ENCODE measurements at places on chromosomes 7 and 10. TPM values are rescaled to one million over a fixed set of nuclear protein-coding genes. Genes with fewer than 3 reads are reported as not detected.
A peak's percentile ranks its signal among the peaks of the same experiment; 100 is the strongest.

DNA sequence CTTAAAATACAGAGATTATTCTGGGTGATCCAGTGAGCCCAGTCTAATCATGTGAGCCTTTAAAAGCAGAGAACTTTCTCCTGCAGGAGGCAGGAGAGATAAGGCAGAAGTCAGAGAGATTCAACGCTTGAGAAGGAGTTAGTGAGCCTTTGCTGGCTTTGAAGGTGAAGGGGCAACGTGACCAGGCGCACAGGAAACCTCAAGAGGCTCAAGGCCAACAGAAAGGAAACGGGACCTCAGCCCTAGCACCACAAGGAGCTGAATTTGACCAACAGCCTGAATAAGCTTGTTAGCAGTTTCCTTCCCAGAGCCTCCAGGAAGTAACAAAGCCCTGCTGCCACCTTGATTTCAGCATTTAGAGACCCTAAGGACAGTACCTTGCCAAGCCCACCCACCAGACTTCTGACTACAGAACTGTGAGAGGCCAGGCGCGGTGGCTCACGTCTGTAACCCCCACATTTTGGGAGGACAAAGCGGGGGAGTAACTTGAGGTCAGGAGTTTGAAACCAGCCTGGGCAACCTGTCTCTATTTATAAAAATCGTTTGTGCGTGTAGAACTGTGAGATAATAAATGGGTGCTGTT is 87.3 kb upstream of the KAT6B start:
- peak; percentile 12 for DNase-seq

- no peak for DNase-seq
Measured at GRCh38 chr10:103814626-103815370, 40.6 kb downstream of the SH3PXD2A start.

DNA sequence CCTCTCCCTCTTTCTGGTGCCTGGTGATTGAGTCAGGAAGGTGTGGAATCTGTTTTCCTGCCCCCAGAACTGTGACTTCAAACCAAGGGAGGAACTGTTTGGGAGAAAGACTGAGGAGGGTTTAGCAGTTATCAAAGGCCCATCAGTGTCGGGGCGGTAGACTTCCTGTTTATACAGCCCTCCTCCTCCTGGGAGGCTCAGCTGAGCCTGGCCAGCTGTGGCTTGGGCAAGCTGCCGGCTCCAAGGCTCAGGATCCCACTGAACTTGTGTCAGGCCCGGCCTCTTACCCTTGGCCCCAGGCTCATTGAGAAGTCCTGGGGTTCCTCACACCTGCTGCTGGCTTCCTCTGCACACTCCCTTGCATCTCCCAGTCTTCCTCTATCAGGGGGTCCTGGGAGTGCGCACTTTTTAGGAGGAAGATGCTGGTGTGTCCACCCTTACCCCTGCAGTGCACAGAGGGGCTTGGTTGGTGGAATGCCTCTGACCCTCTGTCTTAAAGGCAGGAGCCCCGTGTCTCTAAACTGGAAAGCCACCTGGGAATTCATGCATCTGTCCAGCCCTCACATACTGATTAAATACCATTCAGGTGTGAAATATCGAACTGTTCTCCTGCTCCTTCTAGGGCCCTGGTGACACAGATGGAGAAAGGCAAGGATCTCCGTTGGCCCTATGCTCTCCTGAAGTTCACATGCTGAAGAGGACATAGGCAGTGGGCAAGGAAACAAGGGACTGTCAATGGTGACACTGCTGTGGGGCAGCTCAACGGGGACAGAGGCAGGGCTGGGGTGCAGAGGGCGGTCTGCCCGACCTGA is 32.4 kb downstream of the CXCL12 start:
- no peak for DNase-seq

TFR2 gene
- not detected for total RNA-seq

- DNase-seq: peak; percentile 42
Measured at GRCh38 chr7:122528879-122529481, 169.9 kb downstream of the RNF133 start.

- no peak for DNase-seq
Measured at GRCh38 chr7:110983822-110984456, 107.0 kb upstream of the LRRN3 start.

DNA sequence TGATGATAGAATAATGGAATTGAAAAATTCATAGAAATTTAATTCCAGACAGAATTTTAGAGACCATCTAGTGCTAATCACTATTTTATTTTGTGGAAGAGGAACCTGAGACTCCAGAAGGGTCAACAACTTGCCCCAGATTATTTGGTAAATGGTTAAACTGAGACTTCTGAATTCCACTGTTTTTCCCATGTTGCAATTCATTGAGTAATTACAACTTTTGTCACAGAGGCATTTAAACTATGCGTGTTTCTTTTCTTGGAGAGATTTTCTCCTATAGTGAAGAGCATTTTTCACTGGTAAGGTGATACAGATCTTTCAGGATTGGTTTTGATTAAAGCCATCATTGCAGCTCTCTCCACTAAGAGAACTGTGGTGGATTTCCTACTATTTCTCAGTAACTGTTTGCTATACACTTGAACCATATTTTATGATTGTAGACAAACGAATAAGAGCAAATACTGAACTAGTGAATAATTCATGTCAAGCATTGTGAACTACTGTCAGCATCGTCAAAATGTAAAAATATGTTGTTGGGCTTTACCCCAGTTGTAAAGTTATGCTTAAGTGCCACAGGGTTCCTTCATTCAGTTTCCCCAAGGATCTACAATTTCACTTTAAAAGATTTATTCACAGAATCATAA is 26.5 kb downstream of the LRGUK start:
- DNase-seq: no peak

- DNase-seq: no peak
Measured at GRCh38 chr10:7887174-7887816, 69.0 kb downstream of the TAF3 start.

DNA sequence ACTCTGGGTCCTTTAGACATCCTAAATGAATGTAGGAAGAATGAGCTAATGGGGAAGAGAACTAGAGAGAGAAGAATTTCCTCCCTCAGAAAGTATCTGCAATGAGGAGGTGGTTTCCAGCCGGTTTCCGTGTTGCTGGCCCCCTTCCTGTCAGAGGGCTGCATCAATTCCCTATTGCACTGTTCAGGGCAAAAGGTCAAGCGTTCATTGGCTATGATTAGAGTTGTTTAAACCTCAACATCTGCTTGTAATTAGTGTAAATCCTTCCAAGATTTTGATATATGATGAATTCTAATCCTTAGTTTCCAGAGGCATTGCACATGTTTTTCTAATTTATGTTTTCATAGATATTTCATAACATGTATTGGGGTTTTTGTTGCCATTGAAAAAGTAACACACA is 107.3 kb upstream of the SGCE start:
- no peak for DNase-seq

- no peak for DNase-seq
Measured at GRCh38 chr10:78451592-78451991, 417.9 kb downstream of the RPS24 start.

RBM33 gene
- total RNA-seq: 19.1 TPM

ARL5B gene
- 13.7 TPM for total RNA-seq

DNA sequence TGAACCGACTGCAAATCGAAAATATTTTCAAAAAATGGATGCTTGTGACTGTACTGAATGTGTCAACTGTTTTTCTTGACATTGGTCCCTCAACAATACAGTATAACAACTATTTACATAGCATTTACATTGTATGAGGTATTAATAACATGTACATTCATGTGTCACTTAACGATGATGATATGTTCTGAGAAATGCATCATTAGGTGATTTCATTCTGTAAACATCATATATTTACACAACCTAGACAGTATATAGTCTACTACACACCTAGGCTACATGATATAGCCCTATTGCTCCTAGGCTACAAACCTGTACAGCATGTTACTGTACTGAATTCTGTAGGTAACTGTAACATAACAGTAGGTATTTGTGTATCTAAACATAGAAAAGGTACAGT is 39.7 kb downstream of the SIRT1 start:
- DNase-seq: no peak

STX1A gene
- total RNA-seq: 19.5 TPM

VSTM4 gene
- 0.35 TPM for total RNA-seq

DNA sequence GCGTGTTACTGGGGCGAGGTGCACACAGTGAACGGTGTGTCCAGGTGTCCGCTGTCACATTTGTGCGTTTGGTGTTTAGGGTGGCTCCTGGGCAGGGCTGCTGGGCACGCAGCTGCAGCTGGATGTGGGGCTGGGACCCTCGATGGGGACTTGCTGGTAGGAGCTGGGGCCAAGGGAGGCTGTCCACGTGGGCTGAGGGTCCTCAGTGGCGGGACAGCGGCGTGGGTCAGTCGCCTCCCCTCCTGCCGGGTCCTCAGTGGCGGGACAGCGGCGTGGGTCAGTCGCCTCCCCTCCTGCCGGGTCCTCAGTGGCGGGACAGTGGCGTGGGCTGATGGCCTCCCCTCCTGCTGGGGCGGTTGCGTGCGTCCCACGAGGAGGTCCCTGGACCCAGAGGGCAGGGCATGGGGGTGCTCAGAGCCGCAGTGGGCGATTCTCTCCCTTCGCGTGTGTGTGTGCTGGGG is 68.5 kb downstream of the INPP5A start:
- DNase-seq: no peak

TMEM273 gene
- total RNA-seq: 11.6 TPM

ABCB1 gene
- 3.7 TPM for total RNA-seq

DNA sequence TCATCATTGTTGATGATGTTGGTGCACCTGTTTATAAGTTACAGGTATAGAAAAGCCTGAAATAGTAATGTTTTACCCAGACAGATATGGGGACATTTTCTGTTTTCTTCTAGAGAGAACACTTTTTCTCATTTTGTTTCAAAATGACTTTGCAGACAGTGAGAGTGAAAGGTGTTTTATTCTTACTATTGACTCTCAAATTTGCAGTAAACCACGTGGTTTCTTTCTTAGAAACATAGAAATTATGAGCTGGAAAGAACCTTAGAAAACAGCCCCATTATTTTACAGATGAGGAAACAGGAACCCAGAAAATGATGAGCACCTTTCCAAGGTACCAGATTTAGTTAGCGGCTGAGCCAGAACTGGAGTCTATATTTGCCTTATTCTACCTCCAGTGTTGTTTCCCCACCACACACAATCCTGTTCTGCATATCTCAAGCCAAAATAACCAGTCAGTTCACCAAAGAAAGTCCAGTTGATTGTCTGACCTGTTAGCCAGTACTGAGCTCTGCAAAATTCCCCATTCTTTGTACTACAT is 138.9 kb upstream of the AHR start:
- no peak for DNase-seq

GRCh38 chr7:75650681-75651080 is 88.1 kb downstream of the HIP1 start:
- DNase-seq: no peak

DNA sequence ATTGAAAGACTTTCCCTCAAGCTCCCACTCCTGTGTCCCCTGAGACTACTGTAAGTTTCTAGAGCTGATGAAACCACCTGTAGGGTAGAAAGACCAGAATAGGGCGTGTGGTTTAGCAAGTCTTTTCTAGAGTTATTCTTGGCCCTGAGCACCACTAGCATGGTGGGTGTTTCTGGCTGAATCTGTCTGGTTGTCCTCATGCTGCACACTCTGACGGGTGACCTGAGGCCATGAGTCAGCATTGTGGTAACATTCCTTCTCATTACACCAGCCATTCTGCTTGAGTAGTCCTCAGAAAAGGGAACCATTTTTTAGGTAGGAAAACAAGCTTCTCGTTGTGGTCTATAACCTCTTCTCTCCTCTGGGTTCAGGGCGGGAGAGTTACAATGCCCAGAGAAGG is 250.3 kb downstream of the SNX13 start:
- DNase-seq: no peak

DNA sequence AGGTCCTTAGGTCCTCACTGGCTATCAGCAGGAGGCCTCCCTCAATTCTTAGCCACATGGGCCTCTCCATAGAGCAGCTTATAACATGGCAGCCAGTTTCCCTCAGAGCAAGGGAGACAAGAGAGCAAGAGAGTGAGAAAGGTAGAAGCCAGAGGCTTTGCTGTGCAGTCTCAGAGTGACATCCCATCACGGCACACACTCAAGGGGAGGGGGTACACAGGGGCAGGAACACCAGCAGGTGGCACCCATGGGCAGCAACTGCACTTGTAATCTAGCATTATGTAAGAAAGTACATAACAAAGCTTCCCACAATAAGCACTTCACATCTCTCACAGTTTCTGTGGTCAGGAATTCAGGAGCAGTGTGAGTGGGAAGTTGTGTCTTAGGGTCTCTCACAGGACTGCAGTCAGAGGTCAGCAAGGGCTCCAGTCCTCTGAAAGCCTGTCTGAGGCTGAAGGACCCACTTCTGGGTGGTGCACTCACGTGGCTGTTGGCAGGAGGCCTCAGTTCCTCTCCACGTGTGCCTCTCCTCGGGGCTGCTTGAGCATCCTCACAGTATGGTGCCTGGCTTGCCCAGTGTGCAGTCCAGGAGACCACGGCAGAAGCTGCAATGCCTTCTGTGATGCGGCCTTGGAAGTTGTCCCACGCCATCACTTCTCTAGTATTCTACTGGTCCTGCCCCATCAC is 159.4 kb downstream of the OAT start:
- DNase-seq: no peak

KCND2 gene
- total RNA-seq: 1.3 TPM

DNA sequence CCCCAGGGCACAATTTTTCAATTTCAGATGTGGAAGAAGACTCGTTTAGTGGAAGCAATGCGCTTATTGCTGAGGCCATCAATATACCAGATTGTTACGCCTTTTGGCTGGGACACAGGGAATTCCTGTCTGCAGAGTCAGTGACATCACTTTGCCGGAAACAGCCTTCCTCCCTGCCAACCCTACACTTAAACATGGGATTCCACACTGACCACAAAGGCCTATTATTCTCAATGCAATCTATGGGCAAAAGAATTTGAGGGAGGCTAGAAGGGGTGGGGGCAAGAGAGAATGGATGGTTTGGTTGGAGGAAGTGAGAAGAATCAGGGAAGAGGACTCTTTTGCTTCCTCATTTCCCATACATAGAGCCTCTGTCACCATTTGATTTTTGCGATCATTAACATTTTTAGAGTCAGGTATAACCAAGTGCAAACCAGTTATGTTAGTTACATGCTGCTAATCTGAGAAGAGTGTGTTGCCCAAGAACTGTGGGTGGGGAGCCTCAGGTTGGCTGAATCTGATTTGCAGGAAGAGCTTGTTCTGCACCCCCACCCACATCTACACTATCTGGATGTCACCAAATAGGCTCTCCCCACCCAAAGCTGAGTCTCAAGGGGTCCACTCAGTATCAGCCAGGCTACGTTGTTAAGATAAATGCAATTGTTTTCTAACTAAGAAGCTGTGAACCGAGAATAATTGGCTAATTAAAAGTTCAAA is 58.2 kb downstream of the ENTPD1 start:
- DNase-seq: peak; percentile 68

C7orf33 gene
- not detected for total RNA-seq

CALCR gene
- not detected for total RNA-seq

- no peak for DNase-seq
Measured at GRCh38 chr10:108957681-108958080, 965.6 kb downstream of the XPNPEP1 start.

- no peak for DNase-seq
Measured at GRCh38 chr7:98278408-98278807, 3.1 kb upstream of the BRI3 start.
